Activated T-cell treated with anti-CD3 and anti-CD28 coated beads for 24 hours (primary cell): ENCODE measurements at places on chromosomes 7 and 10.

DNA sequence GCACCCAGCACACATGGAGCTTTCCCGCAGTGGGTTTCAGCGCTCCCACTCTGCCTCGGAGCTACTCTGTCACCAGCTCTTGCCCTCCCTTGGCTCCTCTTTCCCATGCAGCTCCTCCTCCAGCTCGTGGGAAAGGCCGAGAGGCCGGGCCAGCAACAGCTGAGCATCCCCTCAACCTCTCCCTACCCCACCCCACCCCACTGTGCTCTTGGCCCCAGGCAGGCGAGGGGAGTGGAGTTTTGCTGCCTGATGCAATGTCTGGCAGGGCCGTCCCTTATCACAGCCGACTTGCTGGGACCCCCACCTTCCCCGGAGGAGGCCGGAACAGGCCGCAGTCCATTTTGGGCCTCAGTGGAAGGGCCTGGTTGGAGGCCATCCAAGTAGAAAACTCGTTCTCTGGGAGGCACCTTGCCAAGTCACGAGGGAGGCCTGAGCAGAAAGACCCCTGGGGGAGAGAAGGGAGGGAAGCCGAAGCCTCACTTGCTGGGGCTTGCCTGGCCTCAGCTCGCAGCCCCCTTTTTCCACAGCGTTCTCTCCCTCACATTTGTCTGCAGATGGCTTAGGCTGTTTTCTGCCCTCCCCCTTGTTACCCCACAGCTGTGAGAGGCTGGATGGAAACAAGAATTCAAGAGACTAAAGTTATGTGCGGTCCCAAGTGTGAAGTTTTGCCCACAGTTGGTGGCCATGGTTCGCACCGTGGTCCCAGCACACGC lies 35.3 kb downstream of the CHST3 start:
- DNase-seq: no peak

GRCh38 chr7:27922907-27923641 lies 183.1 kb downstream of the TAX1BP1 start:
- no peak for DNase-seq

DNA sequence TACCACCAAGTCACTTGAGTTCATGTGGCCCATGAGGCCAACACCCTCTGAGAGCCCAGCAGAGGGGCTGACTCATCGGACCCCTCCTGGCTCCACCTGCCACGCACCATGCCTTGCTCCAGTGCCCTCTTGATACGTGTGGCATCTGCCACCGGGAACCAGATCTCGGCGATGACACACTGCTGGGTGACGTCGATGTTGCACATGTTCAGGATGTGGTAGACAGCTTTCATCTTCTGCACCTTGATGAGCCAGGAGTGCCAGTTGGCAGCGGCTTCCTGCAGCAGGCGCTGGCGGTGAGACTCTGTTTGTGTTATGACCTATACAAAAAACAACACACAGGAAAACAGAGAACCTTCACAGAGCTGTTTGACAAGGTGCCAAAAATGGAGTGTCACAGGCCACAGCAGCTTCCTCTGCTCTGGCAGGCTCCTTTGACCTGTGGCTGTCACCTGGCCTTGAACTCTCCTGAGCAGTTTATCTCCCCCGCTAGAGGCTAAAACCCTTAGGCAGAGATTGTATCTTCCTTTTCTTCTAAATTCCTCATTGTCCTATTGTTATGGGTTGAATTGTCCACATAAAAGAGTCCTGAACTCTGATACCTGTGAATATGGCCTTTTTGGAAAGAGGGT lies 45.2 kb upstream of the TMEM213 start:
- peak; percentile 80 for DNase-seq

GRCh38 chr10:43294241-43294658 lies 27.4 kb upstream of the RASGEF1A start:
- no peak for DNase-seq

GRCh38 chr7:3065724-3066143 lies 22.1 kb upstream of the CARD11 start:
- DNase-seq: peak; percentile 42

- no peak for DNase-seq
Measured at GRCh38 chr10:114252092-114252491, 13.0 kb downstream of the VWA2 start.

DNA sequence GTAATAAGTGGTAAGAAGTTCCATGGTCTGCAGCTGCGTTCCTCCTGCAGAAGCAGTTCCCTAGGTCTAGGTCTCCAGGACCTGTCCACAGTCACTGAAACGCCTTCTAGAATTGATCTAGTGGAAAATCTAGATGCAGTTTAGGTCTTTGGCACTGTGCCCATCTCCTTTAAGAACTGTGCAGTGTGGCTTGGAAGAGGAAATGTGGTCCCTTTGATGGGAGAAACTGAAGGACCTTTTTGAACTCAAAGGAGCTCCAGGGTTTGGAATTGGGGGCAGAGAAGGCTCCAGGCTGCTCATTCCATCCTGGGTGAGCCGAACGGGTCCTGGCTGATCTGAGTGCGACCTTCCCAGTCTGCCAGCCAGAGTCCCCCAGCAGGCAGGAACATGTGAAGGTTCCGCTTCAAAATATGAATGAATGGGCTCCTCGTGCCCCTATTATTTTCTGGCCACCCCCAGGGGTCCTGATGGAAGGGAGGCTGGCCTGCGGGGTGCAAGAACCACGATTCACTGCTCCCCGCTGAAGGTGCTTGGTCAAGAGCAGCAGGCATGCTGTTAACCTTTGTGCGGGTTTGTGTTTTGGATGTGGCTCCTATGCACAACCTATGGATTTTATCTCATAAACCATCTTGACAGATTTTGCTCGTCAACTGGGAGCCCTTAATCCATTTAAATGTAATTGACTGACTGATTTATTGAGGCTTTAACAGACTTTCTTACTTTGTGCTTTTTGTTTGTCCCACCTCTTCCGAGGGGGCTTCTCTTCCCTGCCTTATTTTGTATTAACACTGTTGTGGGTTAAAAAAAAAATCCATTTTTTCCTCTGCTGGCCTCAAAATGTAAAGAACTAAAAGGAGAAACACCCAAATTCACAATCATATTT lies 36.7 kb downstream of the ZNF467 start:
- DNase-seq: no peak

GRCh38 chr10:112701211-112701877 lies 248.7 kb upstream of the TCF7L2 start:
- no peak for DNase-seq

GRCh38 chr10:133329491-133330202 lies 7.0 kb downstream of the CALY start:
- peak; percentile 79 for DNase-seq

DNA sequence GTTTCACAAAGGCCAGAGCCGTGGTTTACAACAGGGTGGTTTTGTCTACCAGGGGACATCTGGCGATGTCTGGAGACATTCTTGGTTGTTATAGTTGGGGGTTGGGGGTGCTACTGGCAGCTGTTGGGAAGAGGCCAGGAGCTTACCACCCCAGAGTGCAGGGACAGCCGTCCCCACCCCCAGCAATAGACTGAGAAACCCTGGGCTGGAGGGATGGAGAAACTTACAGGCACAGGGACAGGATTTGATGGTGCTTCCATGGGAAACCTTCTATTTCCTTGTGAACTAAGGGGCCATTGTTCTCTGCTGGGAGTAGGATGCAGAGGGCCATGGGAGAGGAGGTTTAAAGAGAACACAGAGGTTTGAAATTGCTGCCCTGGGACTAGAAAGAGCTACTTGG lies 10.9 kb downstream of the ADCK2 start:
- no peak for DNase-seq

GRCh38 chr7:23791721-23792120 lies 81.7 kb downstream of the STK31 start:
- DNase-seq: no peak

DNA sequence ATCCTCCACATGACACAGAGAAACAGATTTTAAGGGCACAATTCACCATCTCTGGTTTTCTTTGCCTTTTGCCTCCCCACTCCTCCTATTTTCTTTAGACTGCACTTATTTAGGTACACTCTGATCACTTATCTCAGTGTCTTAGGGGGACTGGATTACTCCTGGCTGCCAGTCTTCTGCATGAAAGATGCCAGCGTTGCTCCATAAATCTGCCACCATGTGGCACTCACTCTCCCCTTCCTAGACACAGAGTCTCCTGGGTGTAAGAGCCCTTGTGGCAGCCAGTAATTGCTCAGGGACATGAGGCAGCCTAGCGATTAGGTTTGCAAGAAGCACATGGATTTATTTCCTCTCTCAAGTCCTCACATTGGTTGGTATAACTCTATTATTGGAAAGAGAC lies 34.5 kb upstream of the RBM20 start:
- no peak for DNase-seq
